Stimulated activated CD8-positive, alpha-beta memory T cell treated with anti-CD3 and anti-CD28 coated beads, Interleukin-7, amount 100 ng/mL, for 4 hours (primary cell): ENCODE measurements at places on chromosomes 5 and 9.

DNA sequence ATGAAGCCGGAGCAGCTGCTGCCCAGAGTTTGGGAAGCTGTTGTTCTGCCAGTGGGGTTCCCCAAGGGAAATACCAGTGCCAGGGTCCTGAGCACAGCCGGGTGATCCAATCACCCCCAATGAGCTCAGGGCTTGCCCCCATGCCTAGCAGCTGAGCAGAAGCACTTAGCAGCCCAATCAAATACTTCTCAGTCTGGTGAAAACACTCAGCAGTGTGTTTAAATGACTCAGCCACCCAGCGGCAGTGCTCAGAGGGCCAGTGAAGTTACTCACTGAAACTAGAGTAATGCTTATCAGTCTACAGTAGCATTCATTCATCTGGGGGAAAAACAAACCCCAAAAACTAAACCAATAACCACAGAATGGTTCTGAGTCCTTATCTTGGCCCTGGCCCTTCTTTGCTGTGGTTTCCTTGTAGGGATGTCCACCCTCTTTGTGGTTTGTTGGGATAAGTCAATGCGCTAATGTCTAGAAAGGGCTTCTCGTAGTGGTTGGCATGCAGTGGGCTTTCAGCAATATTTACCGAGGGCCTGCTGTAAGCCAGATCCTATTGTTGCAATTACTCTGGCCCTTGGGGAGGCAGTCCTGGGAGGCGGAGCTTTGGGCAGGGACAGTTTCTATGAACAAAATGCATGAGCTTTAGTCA lies 43.1 kb downstream of the LHX2 start:
- DNase-seq, result no peak

- DNase-seq, result no peak
Observed at GRCh38 chr5:11477786-11478185, 426.5 kb downstream of the CTNND2 start.

GRCh38 chr5:120954255-120954654 lies 490.2 kb downstream of the PRR16 start:
- DNase-seq, result no peak

- no peak for DNase-seq
Observed at GRCh38 chr5:1800472-1801221, 560 bp upstream of the NDUFS6 start.

- DNase-seq, result no peak
Observed at GRCh38 chr5:116265471-116265870, 180.6 kb downstream of the COMMD10 start.

GRCh38 chr5:167305591-167306213 lies 985.7 kb upstream of the WWC1 start:
- no peak for DNase-seq

GRCh38 chr9:91750343-91750742 lies 199.7 kb downstream of the ROR2 start:
- DNase-seq, result no peak

- DNase-seq, result no peak
Observed at GRCh38 chr5:104171958-104172690, 609.5 kb upstream of the NUDT12 start.

- DNase-seq, result no peak
Observed at GRCh38 chr9:116482740-116483139, 204.4 kb upstream of the TRIM32 start.

DNA sequence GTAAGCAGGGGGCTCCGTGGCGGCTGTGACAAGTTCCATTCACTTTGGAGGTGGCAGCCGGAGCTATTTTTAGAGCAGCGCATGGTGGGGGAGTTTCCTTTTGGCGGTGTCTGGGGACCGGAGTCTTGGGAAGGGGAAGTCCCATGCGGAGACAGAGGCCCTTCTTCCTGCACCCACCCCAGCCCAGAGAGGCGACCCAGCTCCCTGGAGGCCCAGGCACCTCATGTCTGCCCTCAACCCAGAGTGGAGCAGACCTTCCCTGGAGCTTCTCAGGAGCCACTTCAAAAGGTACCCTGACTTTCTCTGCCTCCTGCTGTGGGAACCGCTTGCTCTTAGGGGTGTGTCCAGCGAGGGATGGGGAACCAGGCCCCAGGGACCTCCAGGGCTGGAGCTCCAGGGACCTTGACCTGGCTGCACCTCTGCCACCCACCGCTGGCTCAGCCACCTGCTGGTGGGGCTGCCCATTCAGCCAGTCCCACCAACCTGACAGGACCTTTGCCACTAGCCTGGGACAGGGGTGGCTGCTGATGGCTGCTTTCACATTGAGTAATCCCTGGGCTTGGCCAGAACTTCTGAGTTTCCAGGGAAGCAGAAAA lies 34.1 kb downstream of the NEK6 start:
- DNase-seq, result peak; percentile 32

DNA sequence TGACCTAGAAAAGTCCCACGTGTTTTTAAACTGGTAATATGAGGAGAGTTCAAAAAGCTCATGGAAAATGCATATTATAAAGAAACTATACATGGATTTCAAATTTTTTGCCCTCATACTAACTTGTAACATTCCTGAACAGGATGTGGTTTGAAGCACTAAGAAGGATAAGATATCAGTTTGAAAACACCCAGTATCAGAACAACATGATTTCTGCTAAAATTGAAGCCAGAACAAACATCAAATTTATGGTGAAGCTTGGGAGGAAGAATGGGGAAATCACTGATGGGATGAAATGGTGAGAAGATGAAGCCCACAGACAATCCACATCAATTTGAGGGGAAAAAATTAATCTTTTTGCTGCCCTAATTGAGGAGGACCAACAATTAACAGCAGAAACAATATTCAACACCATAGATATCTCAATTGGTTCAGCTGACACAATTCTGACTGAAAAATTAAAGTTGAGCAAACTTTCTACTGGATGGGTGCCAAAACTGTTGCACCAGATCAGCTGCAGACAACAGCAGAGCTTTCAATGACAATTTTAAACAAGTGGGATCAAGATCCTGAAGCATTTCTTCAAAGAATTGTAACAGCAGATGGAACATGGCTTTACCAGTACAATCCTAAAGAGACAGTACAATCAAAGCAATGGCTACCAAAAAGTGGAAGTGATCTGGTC lies 113.2 kb upstream of the SNX2 start:
- DNase-seq, result no peak

DNA sequence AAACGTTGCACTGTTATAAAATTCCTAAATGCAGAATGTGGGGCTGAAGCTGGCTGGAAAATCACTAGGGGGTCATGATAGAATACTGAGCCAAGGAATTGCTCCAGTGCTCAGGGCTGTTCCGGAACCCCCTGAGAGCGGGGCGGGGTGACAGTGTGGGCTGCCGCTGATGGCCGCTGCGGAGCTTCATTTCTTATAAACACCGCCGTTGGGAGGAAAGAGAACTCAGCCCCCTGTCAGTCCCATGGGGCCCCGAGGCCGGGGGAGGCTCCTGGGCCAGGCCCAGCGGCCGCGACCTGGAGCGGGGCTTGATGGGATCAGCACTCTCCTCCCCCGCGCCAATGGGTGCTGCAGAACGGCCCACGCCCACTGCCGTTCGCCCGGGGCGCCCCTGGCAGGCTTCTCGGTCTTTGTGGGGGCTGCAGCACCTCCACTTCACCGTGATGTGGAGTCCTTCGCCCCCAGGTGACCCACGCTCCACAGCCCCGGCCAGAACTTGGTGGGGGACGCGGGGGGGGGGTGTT lies 5.2 kb upstream of the IRF1 start:
- DNase-seq, result peak; percentile 79

GRCh38 chr9:11868795-11869194 lies 824.4 kb upstream of the TYRP1 start:
- no peak for DNase-seq

GRCh38 chr5:39437467-39437866 lies 12.7 kb upstream of the DAB2 start:
- DNase-seq, result no peak
